D721Med (cell line): ENCODE measurements at places on chromosomes 2 and 18.

DNA sequence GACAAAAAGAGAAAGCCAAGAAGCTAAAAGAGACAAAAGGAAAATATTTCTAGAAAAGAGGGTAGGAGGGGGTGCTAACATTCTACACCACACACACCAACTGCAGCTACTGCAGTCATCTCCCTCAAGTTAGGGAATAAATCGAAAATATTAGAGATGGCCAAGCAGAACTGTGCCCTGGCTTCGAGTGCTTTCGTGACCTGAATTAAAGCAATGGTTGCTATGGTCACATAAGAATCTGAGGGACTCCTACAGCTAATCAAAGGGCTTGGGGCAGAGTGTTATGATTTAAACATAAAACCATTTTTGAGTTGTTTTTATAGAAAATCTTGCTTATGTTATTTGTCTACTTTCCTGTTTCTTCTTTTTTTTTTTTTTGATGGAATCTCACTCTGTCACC, 159.6 kb upstream of the HNRNPA3 start:
- no peak for DNase-seq

- no peak for DNase-seq
These were observed 27.0 kb downstream of the TFPI start for GRCh38 chr2:187527262-187527661.

DNA sequence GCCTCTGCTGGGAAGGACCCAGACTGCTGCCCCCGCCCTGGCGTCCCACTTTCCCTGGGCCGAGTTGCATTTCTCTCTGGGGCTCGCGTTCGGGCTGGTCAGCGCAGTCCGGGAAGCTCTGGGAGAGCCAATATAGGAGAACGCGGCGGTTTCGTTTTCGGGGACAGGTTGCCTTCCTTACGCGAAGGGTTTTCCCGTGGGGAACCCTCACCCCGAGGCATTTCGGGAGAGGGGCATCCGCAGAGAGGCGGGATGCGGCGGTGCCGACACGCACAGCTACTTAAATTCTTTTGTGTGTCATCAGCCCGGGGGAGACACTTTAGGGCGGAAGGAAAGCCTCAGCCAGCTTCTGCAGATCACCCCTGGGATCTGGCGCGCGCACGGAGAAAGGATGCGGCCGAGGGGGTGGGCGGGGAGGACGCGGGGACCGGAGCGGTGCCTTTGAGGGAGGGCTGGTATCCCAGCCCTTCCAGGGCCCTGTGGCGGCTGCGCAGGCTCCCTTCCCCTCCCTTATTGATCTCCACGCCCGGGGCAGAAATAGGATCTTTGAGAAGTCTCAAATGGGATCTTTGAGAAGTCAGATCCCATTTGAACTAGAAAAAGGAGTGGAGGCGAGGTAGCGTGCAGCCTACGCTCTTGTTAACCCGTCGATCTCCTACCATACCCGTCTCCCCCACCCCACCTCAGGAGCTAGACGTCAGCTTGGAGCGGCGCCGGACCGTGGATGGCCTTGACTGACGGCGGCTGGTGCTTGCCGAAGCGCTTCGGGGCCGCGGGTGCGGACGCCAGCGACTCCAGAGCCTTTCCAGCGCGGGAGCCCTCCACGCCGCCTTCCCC, 1.2 kb downstream of the GATA6 start:
- DNase-seq = no peak

DNA sequence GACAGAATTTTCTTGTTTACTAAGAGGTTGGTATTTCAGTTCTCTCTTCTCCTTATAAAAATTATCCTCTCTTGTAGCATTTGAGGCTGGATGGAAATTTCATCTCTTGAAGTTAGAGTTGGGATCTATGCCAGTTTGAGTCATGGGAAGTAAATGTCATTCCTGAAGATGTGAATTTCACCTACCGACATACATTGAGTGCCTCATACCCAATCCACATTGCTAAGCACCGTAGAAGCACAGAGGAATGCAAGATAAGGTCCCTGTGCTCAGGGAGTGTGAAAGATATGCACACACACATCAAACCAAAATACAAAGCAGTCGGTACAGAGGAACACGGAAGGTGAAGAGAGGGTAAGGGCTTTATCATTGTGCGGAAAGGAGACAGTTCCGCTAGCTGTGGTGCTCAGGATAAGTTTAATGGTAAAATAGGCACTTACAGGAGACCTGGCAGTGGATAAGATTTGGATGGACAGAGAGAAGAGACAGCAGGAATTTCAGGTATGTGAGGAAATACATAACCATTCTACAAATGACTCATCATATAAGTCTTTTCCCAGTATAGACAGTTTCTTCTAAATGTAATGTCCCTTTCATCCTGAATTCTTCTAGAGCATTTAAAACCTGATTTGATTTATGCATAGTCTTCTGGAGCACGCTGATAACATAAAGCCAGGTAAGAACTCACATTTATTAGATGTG, 205.3 kb upstream of the ST6GAL2 start:
- DNase-seq = no peak

GRCh38 chr2:227206406-227206805, 42.0 kb downstream of the COL4A3 start:
- DNase-seq = no peak

GRCh38 chr2:37686792-37687526, 15.5 kb upstream of the CDC42EP3 start:
- DNase-seq = no peak

GRCh38 chr2:149488706-149489440, 98.7 kb downstream of the MMADHC start:
- no peak for DNase-seq
